ENCODE measurements at places on chromosomes 6 and 20. TPM values are rescaled to one million over a fixed set of nuclear protein-coding genes. Genes with fewer than 3 reads are reported as not detected.

GRCh38 chr6:134539865-134540323 is 222.0 kb upstream of the SGK1 start:
- no peak overlapping the region for H3K4me3 ChIP-seq
- H3K27me3 ChIP-seq: no peaks in the 10 kb centered on the region
- H3K27ac ChIP-seq: no peak overlapping the region
- peak; percentile 50 for DNase-seq
- no peaks in the 10 kb centered on the region for H3K36me3 ChIP-seq

TGM6 gene
- not detected for total RNA-seq

SLC35D3 gene
- total RNA-seq: not detected

DNA sequence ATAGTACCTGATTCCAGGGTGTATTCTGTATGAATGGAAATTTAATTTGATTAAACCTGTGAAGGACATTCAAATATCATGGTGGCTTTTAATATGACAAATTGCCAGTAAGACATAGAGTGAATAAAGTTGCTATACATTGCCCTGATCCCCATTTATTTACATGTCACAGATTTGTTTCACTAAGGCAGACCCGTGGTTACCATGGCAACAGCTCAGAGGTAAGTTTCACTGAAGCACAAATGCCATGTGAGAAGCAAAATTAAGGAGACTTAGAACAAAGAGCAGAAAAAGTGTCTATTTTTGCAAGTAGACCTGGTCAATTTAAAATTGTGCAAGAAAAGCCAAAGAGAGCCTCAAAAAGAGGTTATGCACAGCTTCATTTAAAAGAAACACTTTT is 63.7 kb downstream of the PXDC1 start:
- no peaks in the 10 kb centered on the region for H3K4me1 ChIP-seq
- H3K27ac ChIP-seq: no peak overlapping the region

GRCh38 chr6:22147921-22148776 is 148.7 kb downstream of the PRL start:
- no peak overlapping the region for H3K27ac ChIP-seq
- H3K36me3 ChIP-seq: no peaks in the 10 kb centered on the region
- H3K4me1 ChIP-seq: peaks cover 22% of the 10 kb centered on the region
- H3K4me3 ChIP-seq: no peak overlapping the region
- H3K27me3 ChIP-seq: no peaks in the 10 kb centered on the region

DNA sequence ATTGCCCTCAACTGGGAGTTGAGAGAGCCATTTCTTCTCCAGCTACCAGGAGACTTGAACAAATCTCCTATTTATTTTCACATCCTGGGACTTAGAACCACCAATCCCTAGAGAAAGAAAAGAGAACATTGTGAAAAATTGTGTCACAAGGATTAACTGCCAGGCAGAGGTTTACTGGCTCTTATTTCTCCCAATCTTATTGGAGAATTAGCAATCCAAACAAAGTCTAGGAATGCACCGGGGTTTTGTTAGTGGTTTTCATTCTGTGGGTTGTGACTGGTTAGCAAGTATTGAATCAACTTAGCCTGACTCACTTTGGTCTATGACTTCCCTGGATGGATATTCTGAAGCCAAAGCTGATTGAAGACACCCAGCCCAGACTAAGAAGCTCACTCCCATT is 21.2 kb upstream of the ENPP5 start:
- H3K27me3 ChIP-seq: peaks cover 29% of the 10 kb centered on the region
- H3K4me3 ChIP-seq: no peak overlapping the region
- DNase-seq: no peak
- H3K36me3 ChIP-seq: no peaks in the 10 kb centered on the region
- H3K4me1 ChIP-seq: no peaks in the 10 kb centered on the region

BEND6 gene
- total RNA-seq: 5.3 TPM

DNA sequence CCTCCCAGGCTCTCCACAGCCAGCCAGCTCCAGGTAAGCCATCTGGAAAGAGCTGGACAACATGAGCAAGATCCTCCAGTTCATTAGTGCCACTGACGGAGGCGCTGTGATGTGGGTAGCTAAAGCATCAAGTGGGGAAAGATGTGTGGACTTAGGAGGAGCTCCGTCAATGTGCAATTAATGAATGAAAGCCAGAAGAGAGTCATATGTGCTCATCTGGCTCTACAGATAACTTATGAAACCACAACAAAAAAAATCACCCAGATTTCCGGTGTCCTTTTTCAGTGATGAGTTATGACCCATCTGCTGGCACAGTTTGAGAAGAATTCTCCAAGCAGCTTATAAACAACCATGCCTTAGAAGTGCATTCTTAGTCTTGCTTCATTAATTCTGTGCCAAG is 311.7 kb upstream of the PLCB4 start:
- peak; percentile 56 for DNase-seq
- no peaks in the 10 kb centered on the region for H3K36me3 ChIP-seq

- DNase-seq: peak; percentile 65
- no peaks in the 10 kb centered on the region for H3K27me3 ChIP-seq
- no peaks in the 10 kb centered on the region for H3K36me3 ChIP-seq
- no peak overlapping the region for H3K27ac ChIP-seq
- no peak overlapping the region for H3K4me3 ChIP-seq
Observed at GRCh38 chr20:32792316-32792715, 27.4 kb upstream of the MAPRE1 start.

ID1 gene
- total RNA-seq: 24.6 TPM

GRCh38 chr20:52945862-52946522 is 26.2 kb upstream of the TSHZ2 start:
- H3K4me1 ChIP-seq: no peaks in the 10 kb centered on the region
- no peaks in the 10 kb centered on the region for H3K36me3 ChIP-seq
- H3K27me3 ChIP-seq: no peaks in the 10 kb centered on the region
- H3K27ac ChIP-seq: no peak overlapping the region

- no peak overlapping the region for H3K27ac ChIP-seq
- H3K4me3 ChIP-seq: no peak overlapping the region
- no peak for DNase-seq
- H3K27me3 ChIP-seq: no peaks in the 10 kb centered on the region
Observed at GRCh38 chr6:151339369-151339768, 52.0 kb downstream of the ZBTB2 start.

HLA-C gene
- total RNA-seq: 134 TPM

TGM3 gene
- not detected for total RNA-seq

GRCh38 chr20:33948480-33948879 is 45.2 kb upstream of the RALY start:
- H3K27me3 ChIP-seq: no peaks in the 10 kb centered on the region
- H3K4me3 ChIP-seq: no peak overlapping the region
- no peak for DNase-seq
- H3K4me1 ChIP-seq: no peaks in the 10 kb centered on the region
- no peaks in the 10 kb centered on the region for H3K36me3 ChIP-seq
- no peak overlapping the region for H3K27ac ChIP-seq

FAM83B gene
- total RNA-seq: 0.41 TPM

- DNase-seq: no peak
- H3K4me1 ChIP-seq: peaks cover 3% of the 10 kb centered on the region
- no peak overlapping the region for H3K27ac ChIP-seq
- H3K4me3 ChIP-seq: no peak overlapping the region
- H3K36me3 ChIP-seq: no peaks in the 10 kb centered on the region
Observed at GRCh38 chr6:71114986-71115385, 158.1 kb upstream of the B3GAT2 start.

GRCh38 chr6:53565886-53566285 is 21.0 kb upstream of the GCLC start:
- DNase-seq: no peak
- no peak overlapping the region for H3K27ac ChIP-seq
- H3K36me3 ChIP-seq: no peaks in the 10 kb centered on the region
- no peaks in the 10 kb centered on the region for H3K4me1 ChIP-seq
- H3K4me3 ChIP-seq: no peak overlapping the region

GRCh38 chr6:46626228-46626909 is 26.2 kb downstream of the CYP39A1 start:
- no peak overlapping the region for H3K4me3 ChIP-seq
- no peaks in the 10 kb centered on the region for H3K36me3 ChIP-seq
- no peaks in the 10 kb centered on the region for H3K4me1 ChIP-seq
